Activated CD4-positive, alpha-beta T cell treated with anti-CD3 and anti-CD28 coated beads for 48 hours (primary cell): ENCODE measurements at places on chromosomes 4 and X.

DNA sequence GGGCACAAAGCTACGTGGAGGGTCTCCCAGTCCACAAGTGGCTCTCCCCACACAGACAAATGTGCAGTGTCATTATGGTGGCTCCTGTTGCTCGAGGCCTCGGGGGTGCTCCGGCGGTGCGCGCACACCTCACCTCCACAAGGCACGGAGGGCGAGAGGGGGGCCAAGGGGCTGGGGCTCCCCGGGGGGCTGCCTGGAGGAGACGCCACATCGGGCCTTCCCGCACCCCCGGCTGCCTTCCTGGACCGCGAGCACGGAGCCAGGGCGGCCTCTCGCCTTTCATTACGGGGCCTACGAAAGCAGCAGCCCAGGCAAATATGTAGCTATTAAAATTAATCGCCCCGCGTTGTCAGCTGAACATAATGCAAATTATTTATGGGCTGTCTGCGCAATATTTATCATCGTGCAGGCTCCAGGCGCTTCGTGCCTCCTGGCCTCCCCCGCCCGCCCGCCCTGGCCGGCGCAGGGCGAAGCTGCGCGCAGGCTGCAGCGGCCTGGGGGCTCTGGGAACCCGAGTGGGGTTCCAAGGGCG lies 70.8 kb upstream of the BCOR start:
- DNase-seq: no peak

GRCh38 chrX:65997978-65998717 lies 41.7 kb downstream of the VSIG4 start:
- no peak for DNase-seq

GRCh38 chrX:39238006-39238405 lies 436.7 kb downstream of the MID1IP1 start:
- peak; percentile 22 for DNase-seq

- no peak for DNase-seq
Measured at GRCh38 chr4:139076016-139076744, 60.6 kb downstream of the NOCT start.

DNA sequence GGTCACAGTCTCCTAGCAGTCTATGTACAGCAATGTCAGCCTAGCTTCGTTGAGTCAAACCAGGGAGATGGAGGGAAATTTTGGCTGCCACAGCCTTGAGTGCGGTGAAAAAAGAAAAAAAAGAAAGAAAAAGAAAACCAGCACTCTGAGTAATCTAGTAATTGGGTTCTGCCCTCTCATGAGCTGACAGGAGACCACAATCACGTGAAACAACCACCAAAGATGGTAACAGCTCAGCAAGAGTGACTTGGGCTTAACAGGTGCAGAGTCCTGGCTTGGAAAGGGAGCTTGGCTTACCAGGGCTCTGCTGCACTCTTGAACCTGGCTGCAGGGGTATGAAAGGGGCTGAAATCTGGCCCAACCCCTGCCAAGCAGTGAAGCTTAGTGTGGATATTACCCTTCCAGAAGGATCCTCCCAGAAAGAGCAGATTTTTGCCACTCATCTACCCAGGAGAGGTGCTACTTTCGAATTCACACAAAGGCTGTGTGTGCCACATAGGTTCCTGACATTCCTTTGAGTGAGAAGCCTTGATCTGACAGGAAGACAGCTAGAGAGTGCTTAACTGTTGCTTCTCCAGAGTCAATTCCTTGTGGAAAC lies 350.3 kb downstream of the PTTG2 start:
- DNase-seq: peak; percentile 75

GRCh38 chrX:48864210-48864609 lies 28.8 kb upstream of the PCSK1N start:
- no peak for DNase-seq

GRCh38 chrX:71612256-71612655 lies 6.1 kb downstream of the CXCR3 start:
- no peak for DNase-seq

- peak; percentile 67 for DNase-seq
Measured at GRCh38 chr4:164977243-164978164, at the start of gene TRIM61. Gene TRIM61, minus strand, starts transcription at chr4:164977657. Its CDS starts 7,655 bp downstream, at chr4:164970002.

GRCh38 chr4:37453281-37453998 lies 208.9 kb downstream of the NWD2 start:
- peak; percentile 64 for DNase-seq

DNA sequence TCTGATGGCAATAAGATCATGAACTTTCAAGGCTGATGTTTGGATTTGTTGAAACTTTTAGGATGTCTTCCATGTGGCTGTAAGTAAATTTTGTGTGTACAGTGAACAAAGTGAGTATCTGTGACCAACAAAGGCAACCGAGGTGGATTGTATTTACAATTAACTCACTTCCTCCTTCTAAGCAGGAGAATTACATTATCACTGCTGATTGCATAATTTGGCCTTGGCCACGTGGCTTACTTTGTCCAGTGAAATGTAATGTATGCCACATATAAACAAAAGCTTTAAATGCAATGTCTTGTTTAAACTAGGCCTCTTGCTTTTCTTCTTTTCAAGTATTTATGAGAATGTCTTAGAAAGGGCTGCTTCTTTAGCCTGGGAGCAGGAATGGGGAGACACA lies 66.3 kb upstream of the MAD2L1 start:
- no peak for DNase-seq

GRCh38 chr4:2368746-2369437 lies 49.6 kb downstream of the ZFYVE28 start:
- DNase-seq: no peak

DNA sequence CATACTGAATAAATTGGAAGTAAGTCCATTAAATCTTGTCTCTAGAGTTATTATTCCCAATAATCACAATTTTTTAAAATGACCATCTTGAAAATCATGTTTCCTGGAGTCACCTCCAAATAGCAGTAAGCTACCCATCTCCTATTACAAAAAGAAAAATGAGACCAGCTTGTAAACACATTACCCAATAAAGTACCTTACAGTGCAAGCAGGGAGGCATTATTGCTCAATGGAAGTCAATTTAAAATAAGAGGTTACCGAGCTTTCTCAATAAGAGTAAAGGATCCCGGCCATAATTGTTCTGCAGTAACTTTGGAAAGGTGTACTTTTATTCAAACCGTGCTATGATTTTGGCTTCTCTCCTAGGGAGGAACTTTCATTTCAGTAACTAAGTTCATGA lies 78.0 kb downstream of the DMD start:
- DNase-seq: no peak

DNA sequence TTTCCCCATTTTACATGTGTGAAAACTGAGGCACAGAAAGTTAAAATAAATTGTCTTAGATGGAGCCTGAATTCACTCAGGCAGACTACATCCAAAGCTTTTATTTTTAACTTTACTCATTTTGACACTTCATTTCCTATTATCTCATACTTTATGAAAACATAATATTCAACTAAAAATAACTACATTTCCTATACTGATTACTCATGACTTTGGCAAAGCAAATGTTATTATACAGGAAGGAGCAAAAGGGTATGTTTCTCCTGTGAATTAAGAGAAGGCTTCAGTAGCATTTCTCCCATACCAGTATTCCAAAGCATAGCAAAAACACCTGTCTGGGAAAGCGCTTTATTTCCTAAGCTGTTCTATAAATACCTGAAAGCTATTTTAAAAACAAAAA lies 178.6 kb downstream of the ADAMTS3 start:
- no peak for DNase-seq

DNA sequence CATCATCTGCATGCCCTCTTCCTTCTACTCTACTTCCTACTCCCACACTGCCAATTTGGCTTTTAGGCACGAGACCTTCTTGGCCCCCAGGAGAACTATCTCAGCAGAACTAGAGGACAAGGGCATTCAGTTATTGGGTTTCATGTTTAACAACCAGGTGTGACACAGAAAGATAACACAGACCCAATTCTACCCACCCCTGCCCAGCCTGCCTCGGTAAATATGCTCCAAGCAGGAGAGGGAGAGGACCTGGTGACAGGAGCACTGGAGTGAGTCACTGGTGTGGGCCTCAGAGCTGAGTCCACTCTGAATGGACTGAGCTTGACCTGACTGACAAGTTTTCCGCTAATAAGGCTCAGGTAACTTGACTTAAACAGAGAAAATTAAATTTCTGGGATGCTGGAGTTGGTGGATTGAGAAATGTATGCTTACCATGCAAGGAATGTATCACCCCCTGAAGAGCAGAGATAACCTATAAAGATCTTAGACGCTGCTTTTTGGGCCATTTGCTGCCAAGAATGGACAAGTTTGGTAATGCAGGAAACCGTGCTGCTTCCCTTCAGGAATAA lies 52.5 kb downstream of the CASP3 start:
- no peak for DNase-seq

GRCh38 chrX:108323751-108324150 lies 114.5 kb downstream of the COL4A6 start:
- DNase-seq: no peak

DNA sequence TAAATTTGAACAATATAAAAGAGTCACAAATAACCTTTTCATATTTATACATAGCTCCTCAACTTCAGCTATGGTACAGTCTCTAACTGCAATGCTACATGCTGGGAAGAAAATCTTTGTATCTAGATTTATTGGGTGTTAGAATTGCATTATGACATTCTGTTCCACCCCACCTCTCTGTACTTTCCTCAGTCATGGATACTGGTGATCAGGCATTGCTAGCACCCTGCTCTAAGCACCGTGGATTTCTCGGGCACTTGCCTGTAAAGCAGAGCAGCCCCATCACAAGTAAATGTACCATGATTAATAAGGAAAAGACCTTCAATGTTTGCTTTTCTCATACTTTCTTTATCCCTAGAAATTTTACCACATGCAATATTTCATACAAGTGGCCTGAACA lies 1028.9 kb upstream of the INTU start:
- DNase-seq: no peak
